HuH-7.5 (cell line): ENCODE measurements at places on chromosomes 13 and 19.
A peak's percentile ranks its signal among the peaks of the same experiment; 100 is the strongest.

DNA sequence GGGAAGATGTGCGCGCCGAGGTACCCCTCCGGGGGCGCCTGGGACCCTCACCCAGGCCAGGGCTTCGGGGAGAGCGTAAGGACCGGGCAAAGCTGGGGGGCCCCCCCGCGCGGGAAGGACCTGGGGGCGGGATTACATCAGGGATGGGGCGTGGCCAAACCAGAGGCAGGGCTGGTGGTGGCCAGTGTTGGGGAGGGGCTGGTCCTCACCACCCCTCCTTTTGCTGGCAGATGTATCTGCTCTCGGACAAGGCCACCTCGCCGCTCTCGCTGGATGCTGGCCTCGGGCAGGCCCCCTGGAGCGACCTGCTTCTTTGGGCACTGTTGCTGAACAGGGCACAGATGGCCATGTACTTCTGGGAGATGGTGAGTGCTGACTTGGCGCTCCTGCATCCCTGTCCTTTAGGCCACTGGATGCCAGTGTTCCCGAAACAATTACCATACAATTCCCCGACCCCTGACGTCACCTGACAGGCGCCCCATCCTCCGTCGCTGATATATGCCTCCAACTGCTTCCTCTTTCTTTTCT is 25.3 kb downstream of the TRPM4 start:
- no peak for DNase-seq

DNA sequence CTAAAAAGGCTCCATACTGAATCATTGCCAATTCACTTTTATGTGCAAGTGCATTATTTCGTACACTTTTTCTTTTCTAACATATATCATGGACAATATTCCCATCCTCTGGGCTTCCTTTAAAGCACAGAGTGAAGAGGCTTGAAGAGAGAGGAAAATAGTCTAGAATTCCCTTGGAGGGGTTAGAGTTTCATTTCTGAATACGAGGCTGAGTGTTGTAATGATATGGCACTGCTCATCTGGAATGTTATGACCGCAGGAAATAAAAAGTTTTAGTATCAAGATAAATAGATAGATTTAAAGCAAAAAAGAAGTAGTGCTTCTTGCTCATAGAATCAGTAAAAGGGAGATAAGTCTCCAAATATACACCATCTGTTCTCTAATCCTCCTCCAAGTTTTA is 412.3 kb upstream of the SLITRK1 start:
- no peak for DNase-seq

GRCh38 chr19:4405977-4406376 is 3.5 kb downstream of the CHAF1A start:
- no peak for DNase-seq

DNA sequence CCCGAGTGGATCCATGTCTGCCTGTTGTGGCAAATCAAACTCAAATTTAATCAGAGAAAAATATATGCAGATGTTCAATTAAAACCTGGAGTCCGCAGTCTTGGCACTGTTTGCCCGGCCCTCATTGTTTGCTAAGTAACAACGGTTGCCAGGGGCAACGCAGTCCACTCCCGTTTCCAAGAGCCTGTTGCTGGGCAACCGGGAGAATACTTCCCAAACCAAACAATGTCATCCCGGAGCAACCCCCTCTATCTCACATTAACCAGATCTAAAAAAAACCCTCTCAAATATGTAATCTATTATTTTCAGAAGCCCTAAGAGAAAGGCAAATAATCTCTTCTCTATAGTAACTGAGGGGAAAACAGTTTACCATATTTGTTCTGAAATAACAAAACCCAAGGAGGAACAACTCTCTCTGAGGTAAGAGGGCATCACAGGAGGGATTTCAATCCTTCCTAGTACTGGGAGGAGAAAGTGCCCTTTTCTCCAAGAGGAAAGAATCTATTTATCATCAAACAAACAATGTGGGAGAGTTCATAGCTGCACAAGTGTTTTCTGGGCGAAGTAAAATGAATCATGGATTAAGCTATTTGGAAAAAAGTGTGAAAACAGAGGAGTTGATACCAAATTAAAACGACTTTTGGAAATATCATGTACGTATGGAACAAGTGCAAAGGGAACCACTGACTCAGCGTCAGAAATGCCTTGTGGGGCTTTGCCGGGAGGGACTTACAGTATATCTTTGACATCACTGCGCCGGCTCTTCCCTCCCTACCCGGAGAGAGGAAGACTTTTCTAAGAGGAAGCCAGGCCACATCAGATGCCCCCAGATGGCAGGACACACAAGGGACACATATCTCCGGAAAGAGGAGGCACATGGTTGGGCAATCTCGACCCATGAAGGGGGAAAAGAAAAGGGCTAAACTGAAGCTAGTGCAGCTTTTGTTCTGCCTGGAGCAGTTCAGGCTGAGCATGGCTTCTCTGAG is 43.3 kb downstream of the RFX2 start:
- peak; percentile 85 for DNase-seq

GRCh38 chr19:850221-850978 is 1.7 kb upstream of the ELANE start:
- peak; percentile 80 for DNase-seq

DNA sequence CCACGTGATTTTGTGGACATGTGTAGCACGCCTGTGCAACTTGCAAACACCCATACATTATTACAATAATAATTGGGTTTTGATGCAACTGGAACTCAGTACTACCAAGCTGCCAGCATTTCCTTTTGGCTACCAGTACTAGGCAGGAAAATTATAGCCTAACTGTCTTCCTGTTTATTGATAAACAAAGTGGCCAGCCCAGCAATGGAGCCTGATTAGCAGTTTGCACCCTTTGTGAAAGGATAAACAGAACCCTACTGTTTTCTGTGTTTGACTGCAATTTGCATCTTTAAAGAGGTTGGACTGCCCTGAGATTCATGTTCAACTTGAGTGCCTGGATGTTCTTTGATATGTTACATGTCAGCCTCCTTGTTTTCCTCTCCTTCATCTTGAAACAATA is 173.9 kb downstream of the ZIC5 start:
- DNase-seq = no peak

- no peak for DNase-seq
These were observed 1.3 kb upstream of the ZIC2 start for GRCh38 chr13:99980201-99980823.

DNA sequence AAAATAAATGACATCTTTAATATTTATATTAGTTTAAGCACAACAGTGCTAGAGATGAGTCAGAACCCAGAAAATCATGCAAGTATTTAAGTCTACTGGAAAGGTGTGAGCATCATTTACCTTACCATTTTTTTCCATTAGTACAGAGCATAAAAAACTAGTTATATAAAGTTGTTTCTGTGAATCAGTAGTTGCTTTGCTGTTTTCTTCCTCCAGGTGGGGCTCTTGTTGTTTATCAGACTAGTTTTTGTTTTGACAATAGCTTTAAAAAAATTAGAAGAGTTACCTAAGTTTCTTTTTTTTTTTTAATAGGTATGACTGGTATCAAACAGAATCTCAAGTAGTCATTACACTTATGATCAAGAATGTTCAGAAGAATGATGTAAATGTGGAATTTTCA is 12.7 kb downstream of the SUGT1 start:
- no peak for DNase-seq

- no peak for DNase-seq
These were observed 739.4 kb upstream of the GPC6 start for GRCh38 chr13:92487238-92487637.

DNA sequence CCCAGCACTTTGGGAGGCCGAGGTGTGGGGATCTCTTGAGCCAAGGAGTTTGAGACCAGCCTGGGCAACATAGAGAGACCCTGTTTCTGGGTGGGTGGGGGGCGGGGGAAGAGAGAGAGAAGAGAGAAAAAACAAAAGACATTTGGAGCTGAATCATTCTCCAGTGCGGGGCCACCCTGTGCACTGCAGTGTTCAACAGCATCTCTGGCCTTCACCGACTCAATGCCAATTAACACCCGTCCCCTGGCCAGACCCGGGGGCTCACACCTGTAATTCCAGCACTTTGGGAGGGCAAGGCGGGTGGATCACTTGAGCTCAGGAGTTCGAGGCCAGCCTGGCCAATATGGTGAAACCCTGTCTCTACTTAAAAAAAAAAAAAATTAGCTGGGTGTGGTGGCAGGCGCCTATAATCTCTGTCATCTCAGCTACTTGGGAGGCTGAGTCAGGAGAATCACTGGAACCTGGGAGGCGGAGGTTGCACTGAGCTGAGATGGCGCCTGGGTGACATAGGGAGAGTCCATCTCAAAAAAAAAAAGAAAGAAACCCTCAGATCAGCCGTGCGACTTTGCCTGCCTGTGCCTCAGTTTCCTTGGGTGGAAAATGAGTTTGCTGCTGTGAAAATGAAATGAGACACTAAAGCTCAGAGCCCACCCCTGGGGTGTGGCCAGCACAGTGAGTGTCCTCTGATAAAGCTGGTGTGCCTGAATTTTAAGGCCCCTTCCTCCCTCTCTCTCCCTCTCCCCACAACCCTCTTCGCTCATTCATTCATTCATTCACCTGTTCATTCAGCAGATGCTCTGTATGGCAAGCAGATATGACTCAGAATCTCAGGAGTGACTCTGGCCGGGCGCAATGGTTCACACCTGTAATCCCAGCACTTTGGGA is 6.4 kb downstream of the KLF2 start:
- no peak for DNase-seq

DNA sequence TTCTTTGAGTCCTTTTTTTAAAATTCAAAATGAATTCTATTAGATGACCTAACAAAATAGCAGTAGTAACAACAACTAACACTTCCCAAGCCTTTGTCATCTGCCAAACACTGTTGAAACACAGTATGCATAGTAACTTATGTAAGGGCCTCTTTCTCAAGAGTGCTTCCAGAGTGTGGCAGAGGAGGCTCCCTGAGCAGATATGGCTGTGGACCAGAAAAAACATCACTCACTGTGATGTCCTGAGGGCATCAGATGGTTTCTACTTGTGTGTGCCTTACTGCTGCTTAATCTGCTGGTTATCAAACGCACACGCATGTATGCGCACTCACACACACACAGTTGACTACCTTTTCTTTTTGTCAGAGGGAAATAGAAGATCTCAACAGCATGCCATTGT is 110.8 kb downstream of the DLEU7 start:
- no peak for DNase-seq

DNA sequence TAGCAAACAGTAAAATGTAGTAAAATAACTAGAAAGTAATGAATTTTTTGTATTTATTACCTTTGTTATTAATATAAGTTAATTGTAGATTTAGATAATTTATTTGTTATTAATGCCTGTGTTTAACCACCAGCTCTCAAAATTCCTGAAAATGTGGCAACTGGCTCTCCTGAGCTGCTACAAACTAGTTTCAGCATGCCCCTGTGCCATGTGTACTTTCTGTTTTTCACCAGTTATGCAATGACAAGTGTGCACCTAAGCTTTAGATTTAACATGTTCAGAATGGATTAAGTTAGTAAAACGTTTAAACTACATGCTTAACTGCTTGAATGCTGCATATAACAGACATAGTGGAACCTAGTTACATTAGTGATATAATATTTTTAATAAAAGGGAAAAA is 88.1 kb downstream of the POSTN start:
- DNase-seq = no peak
